Kidney epithelial cell (primary cell): ENCODE measurements at places on chromosomes 4 and X. TPM values are rescaled to one million over a fixed set of nuclear protein-coding genes. Genes with fewer than 3 reads are reported as not detected.

GRCh38 chr4:113766882-113767281, 5.3 kb upstream of the CAMK2D start:
- no peak for DNase-seq

- no peak for DNase-seq
Observed at GRCh38 chrX:110242371-110242770, 75.5 kb downstream of the AMMECR1 start.

Gene SSX1
- not detected in 2 replicates for total RNA-seq

Gene CXorf49
- 52.7 and 80.7 TPM in 2 replicates for total RNA-seq

GRCh38 chr4:153095448-153096204, 108.6 kb upstream of the TRIM2 start:
- no peak for DNase-seq

DNA sequence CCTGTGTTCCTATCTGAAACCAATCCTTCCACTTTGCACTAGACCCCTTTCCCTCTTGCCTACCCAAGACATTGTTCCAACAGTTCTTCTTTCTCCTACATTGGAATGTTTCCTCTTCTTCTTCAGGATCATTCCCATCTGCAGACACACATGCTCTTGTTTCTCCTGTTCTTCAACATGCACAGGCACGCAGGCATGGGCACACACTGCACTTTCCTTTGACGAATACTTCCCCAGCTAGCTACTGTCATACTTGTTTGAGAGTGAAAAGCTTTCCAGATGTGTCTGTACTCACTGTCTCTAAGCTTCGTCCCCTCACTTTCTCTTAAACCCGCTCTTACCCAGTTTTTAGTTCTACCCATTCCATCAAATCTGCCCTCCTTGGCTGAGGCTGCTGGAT, 31.8 kb upstream of the ERVMER34-1 start:
- no peak for DNase-seq

DNA sequence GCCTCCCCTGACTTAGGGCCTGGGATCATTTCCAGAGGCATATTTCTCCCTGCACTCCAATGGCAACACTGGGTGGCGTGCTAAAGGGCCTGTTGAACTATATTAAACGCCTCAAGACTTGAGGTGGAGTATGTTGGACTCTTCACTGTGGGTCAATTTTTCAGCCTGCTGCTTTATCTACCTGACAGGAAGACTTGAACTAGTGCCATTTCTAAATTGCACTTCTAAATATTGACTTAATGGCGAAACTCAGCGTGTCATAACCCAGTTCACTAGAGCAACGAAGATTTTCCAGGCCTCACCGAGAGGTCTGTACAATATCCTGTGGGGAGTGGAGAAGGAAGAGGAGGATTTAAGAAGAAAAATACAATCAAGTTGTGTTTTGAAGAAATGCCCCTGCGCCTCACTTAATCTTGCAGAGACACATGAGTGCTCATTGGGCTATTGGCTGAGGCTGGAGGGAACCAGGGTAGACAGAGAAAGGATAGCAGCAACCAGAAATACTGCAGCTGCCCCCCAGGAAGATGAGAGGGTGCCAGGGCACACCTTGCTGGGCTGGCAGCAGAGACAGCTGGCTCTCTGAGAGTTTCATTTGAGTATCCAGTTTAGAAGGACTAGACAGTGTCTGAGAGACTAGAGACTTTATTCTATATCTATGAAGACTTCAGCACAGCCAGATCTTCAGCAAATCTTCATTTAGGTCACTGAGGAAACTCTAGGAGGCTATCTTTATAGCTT, 67.4 kb downstream of the ENPP6 start:
- no peak for DNase-seq

Gene PRKG2
- total RNA-seq, result 2.3 and 4.8 TPM in 2 replicates

Gene SPRY1
- 4.8 and 9.1 TPM in 2 replicates for total RNA-seq

GRCh38 chrX:101223226-101223625, 3.6 kb downstream of the DRP2 start:
- DNase-seq, result no peak

GRCh38 chr4:17915439-17915838, 104.7 kb downstream of the NCAPG start:
- no peak for DNase-seq

Gene PNMA3
- total RNA-seq, result 1.5 and 1.7 TPM in 2 replicates
